Left renal pelvis (tissue), 4 donors: ENCODE measurements at places on chromosomes 1 and 21. TPM values are rescaled to one million over a fixed set of nuclear protein-coding genes. Genes with fewer than 3 reads are reported as not detected.

ARHGEF16 gene
- 17.6 TPM for polyA plus RNA-seq

RHOU gene
- 21.4 TPM for polyA plus RNA-seq

LCE3D gene
- not detected for polyA plus RNA-seq

INKA2 gene
- polyA plus RNA-seq: 1.5 TPM

HSPA6 gene
- polyA plus RNA-seq: 0.35 TPM

IFI16 gene
- polyA plus RNA-seq: 94.3 TPM

TMCC2 gene
- polyA plus RNA-seq: 18.4 TPM

CFAP107 gene
- polyA plus RNA-seq: 1.1 TPM

NBPF15 gene
- polyA plus RNA-seq: 65.4 TPM

SYTL1 gene
- polyA plus RNA-seq: 17.2 TPM

IGFN1 gene
- 1.5 TPM for polyA plus RNA-seq

C1orf116 gene
- polyA plus RNA-seq: 29.0 TPM

ASB17 gene
- not detected for polyA plus RNA-seq

S100B gene
- polyA plus RNA-seq: 9.6 TPM

EMC1 gene
- 53.4 TPM for polyA plus RNA-seq

FCRL5 gene
- 0.14 TPM for polyA plus RNA-seq

KCNJ9 gene
- 0.11 TPM for polyA plus RNA-seq

LY9 gene
- polyA plus RNA-seq: 0.31 TPM

PDC gene
- 0.27 TPM for polyA plus RNA-seq

TCHHL1 gene
- polyA plus RNA-seq: not detected

TMEM59 gene
- polyA plus RNA-seq: 290 TPM

TRPM2 gene
- 0.96 TPM for polyA plus RNA-seq

RAP1GAP gene
- 3.5 TPM for polyA plus RNA-seq

ISG15 gene
- 15.9 TPM for polyA plus RNA-seq

ADAMTS1 gene
- 91.9 TPM for polyA plus RNA-seq

ANGPTL1 gene
- polyA plus RNA-seq: 9.7 TPM

CFAP141 gene
- 0.44 TPM for polyA plus RNA-seq

LYPD8 gene
- polyA plus RNA-seq: not detected

TMEM52 gene
- polyA plus RNA-seq: 1.3 TPM

C8A gene
- polyA plus RNA-seq: not detected

ADGRB2 gene
- polyA plus RNA-seq: 14.2 TPM
